Chondrocyte (in vitro differentiated cells): ENCODE measurements at places on chromosomes 3 and 15. TPM values are rescaled to one million over a fixed set of nuclear protein-coding genes. Genes with fewer than 3 reads are reported as not detected.

The TMEM266 gene
- 0.20 to 1.1 TPM (median 0.23 TPM) in 3 replicates for total RNA-seq

The MYZAP gene
- total RNA-seq, result 0.17 to 1.9 TPM in 2 of 3 replicates, not detected in the other

The NTRK3 gene
- total RNA-seq, result not detected in 3 replicates

The MRPL3 gene
- total RNA-seq, result 51.8 to 58.0 TPM (median 56.6 TPM) in 3 replicates

GRCh38 chr3:40302784-40303183 is 6.7 kb upstream of the EIF1B start:
- H3K36me3 ChIP-seq, result no peaks in the 10 kb centered on the region
- peaks cover 23% of the 10 kb centered on the region for H3K4me1 ChIP-seq
- no peak overlapping the region for H3K4me3 ChIP-seq

DNA sequence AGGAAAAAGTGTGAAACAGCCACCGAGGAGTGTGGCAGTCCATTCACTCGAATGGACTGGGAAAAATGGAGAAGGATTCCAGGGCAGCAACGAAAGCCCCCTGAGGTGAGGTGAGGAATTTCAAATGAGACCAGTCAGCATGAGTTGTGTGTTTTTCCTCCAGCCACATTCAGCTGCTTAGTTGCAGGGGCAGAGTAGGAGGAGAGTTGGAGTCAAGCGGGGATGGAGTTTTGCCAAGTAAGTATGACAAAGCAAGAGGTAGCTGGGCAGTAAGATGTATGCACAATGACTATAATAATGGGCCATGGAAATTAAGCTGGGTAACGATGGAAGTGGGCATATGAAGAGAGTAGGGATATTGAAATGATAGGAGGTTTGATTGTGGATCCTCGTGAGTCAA is 64.4 kb downstream of the CCDC54 start:
- H3K36me3 ChIP-seq, result no peaks in the 10 kb centered on the region
- no peak overlapping the region for H3K4me3 ChIP-seq
- no peak for DNase-seq

GRCh38 chr3:72274493-72275330 is 489.8 kb upstream of the PROK2 start:
- H3K4me3 ChIP-seq, result peak overlapping the region; percentile 28
- peaks cover 5% of the 10 kb centered on the region for H3K27me3 ChIP-seq
- no peak for DNase-seq
- no peaks in the 10 kb centered on the region for H3K36me3 ChIP-seq
- peak overlapping the region; percentile 88 for H3K27ac ChIP-seq
- H3K4me1 ChIP-seq, result peaks cover 62% of the 10 kb centered on the region

DNA sequence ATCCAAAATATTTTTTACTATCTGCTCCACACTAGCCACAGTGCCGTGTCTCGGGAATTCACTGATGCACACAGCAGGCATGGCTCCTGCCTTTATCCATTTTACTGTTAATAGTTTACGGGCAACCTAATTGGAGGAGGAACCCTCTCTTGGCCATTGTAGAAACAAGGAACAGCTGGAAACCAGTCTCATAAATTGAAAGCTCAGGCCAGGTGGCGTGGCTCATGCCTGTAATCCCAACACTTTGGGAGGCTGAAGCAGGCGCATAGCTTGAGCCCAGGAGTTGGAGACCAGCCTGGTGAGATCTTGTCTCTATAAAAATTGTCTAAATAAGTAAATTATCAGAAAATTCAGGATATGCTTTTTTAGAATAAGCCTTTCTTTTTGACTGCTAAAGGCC is 39.0 kb downstream of the IL5RA start:
- H3K27ac ChIP-seq, result no peak overlapping the region
- no peaks in the 10 kb centered on the region for H3K27me3 ChIP-seq
- H3K4me1 ChIP-seq, result no peaks in the 10 kb centered on the region
- no peak overlapping the region for H3K4me3 ChIP-seq
- no peaks in the 10 kb centered on the region for H3K36me3 ChIP-seq
- DNase-seq, result no peak

DNA sequence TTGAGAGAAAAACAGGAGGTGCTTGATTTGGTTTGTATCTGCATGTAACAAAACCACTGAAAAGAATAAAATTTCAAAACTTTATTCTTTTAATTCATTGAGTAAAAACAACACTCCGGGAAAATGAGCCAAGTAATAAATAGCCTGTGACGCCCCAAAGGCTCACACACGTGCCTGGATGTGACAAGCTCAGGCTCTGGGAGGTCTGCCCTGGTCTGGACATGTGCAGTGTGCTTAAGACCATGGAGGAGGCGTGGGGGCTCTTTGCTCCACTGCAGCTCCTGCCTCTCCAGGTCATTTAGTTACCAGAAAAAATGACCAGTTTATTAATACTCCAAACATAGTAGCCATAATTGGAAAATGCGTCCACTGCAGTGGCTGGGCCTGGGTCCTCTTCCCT is 8.6 kb upstream of the NME9 start:
- no peak for DNase-seq
- peaks cover 12% of the 10 kb centered on the region for H3K27me3 ChIP-seq
- no peak overlapping the region for H3K4me3 ChIP-seq
- H3K4me1 ChIP-seq, result no peaks in the 10 kb centered on the region

GRCh38 chr3:77320514-77320913 is 280.6 kb downstream of the ROBO2 start:
- H3K27ac ChIP-seq, result no peak overlapping the region
- DNase-seq, result no peak
- no peaks in the 10 kb centered on the region for H3K27me3 ChIP-seq
- H3K4me1 ChIP-seq, result peaks cover 29% of the 10 kb centered on the region
- peak overlapping the region; percentile 44 for H3K4me3 ChIP-seq

DNA sequence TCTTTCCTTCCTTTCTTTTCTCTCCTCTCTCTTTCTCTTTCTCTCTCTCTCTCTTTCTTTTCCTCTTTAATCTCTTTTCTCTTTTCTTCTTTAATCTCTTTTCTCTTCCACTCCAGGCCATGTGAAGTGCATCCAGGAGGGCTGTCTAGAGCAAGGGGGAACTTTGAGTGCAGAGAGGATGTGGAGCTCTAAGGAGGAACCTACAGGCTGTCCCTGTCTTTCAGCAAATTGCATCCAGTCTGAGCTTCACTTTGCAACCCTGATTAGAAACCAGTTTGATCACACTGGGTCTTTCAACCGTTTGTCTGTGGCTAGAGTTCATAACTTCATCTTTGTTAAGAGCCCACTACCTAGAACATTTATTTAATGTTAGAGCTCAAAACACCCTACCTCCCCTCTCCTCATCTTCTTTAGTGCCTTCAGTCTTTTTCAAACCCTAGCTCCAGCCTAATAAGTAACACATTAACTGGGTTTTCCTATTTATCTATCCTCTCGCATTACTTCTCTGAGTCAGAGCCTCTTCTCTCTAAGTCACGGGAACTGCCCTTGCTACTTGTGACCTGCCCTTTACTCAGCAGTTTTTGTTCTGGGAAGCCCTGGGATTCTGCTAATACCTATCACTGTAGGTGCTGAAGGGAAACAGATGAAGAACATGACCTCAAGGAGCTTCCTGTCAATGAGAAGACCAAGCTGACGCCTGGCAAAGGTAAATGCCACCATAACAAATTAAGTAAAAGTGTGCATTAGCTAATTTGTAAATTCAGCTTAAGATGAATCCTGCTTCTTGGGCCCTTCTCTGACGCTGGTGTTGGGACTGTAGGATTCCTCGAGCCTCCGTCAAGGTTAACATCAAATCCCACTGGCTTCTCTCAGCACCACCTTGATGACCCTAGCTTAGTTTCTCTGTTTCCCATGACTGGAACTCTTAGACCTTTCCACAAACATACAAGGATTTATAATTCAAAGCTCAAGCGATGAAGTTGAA is at the start of gene GCNT3:
TSS of gene GCNT3 (plus strand) at position 508 of the 985 bp plus-strand sequence. CDS start 6,456 bp downstream, outside the sequence.
- peaks cover 13% of the 10 kb centered on the region for H3K27me3 ChIP-seq
- H3K36me3 ChIP-seq, result no peaks in the 10 kb centered on the region
- peaks cover 7% of the 10 kb centered on the region for H3K4me1 ChIP-seq
- no peak for DNase-seq
- H3K27ac ChIP-seq, result peak within 1 kb of the TSS; percentile 65
- no peak within 1 kb of the TSS for H3K4me3 ChIP-seq
